ENCODE measurements at places on chromosomes 3 and 15.

GRCh38 chr3:100779480-100779879, 70.2 kb downstream of the TFG start:
- DNase-seq = no peak

DNA sequence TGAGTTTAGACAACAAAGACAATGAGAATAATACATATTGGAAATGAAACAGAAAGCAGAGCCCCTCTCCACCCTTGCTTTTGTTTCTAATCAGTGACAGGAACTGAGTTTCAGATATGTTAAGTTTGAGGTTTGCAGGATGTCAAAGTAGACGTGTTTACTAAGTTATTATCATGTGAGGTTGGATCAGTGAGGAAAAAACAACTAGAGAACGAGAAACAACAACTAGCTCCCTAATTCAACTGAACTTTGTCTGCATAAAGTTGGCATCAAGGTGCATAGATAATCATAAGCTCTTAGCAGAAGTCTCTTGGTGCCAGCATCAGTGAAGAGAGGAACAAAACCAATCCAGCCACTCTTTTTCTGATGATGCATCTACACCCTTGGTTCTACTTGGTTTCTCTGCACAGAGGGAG, 491.1 kb upstream of the NR2F2 start:
- no peak for DNase-seq

GRCh38 chr3:191373327-191373726, 43.0 kb upstream of the UTS2B start:
- DNase-seq = no peak

- no peak for DNase-seq
Observed at GRCh38 chr3:66302288-66302687, 81.5 kb downstream of the SLC25A26 start.

DNA sequence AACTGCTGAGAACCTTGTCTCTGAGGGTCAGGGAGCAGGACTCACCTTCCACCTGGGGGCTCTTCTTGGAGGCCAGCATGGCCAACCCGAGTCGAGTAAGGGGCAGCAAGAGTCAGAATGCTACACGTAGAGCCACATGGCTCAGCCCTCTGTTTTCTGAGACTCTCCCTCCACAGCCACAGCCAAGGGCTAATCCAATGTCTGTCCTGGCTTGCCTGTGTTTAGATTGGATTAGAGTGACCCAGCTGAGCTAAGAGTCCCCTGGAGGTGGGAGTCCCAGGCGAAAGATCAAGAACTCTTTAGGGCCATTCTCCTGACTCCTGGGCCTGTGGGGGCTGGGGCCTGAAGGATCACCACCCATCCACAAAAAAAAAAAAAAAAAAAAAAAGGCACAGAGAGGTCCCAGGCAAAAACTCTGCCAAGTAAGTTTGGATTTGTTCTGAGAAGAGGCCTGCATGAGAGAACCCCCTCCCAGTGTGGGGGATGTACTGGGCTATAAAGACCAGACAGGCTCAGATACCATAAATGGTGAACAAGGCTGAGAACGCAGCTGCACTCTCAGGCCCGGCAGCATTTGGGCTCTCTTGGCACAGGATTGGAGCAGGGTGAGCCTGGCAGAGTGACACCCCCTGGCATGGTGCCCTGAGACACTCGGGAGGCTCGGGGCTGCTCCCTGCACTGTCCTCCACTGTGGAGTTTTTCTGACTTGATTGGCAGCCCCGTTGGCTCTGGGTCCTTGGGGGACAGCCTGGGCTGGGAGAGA, 88.0 kb upstream of the OSBPL11 start:
- DNase-seq = no peak

GRCh38 chr3:24605511-24606028, 110.9 kb upstream of the THRB start:
- DNase-seq = no peak

DNA sequence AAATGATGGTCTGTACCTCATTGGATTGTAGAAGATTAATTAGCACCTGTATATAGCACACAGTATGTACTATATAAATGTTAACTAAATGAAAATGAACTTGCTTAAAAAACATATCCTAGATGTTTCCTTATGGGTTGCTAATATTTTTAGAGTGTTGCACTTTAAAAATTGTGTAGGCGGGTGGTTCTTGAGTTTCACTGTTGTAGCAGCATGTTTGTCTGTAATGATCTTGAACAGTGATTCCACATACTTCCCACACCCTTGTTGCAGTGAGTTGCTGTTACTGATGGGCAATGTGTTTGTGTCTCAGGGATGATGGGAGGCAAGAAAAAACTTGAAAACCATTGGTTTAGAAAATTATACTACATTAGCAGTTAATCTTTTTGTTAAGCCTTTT, 22.0 kb downstream of the USP3 start:
- DNase-seq = no peak

- no peak for DNase-seq
Observed at GRCh38 chr3:113183748-113184661, 27.4 kb upstream of the BOC start.

DNA sequence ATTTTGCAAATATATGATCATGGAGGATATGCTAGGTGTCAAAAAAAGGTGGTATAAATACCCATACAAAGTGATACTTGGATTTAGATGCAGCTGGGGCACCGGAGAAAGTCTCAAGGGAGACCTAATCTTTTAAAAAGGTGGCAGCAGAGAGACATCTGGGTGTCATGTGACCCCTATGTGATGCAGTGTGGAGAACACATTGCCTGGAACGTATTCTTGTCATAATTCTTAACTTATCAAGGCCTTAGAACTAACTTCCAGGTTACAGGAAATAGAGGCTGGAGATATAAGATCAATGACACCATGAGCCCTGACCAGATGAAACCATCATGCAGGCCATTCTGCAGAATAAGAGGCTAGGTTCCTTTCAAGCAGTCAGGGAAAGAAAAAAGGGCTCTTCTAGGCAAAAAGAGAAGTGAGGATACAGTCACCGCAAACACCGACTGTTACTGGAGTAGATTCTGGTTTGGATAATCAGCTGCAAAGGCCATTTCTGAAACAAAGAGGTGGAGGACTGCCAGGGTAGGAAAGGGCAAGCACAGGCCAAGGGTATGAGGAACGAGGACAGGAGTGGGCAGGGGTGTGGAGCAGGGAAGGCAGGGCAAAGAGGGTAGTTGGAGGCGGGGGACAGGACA, 100.6 kb downstream of the OXNAD1 start:
- no peak for DNase-seq

- DNase-seq = no peak
Observed at GRCh38 chr15:57312318-57313133, 63.8 kb upstream of the CGNL1 start.

DNA sequence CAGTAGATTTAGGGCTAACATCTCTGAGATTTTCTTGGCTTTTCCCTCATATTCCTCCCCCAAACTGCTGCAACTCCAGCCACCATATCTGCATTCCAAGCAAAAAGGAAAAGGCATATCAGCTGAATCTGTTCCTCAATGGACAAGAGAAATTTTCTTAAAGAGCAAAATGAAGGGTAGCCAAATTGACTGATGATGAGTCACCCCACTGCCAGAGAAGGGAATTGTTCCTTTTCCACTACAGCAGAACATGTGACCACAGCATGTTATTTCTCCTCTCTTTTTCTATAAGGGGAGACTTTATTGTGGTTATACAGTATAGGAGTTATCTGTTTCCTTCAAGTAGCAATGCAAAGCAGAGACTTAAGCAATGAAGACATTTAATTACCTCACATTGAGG, 172.5 kb downstream of the MTHFS start:
- no peak for DNase-seq

DNA sequence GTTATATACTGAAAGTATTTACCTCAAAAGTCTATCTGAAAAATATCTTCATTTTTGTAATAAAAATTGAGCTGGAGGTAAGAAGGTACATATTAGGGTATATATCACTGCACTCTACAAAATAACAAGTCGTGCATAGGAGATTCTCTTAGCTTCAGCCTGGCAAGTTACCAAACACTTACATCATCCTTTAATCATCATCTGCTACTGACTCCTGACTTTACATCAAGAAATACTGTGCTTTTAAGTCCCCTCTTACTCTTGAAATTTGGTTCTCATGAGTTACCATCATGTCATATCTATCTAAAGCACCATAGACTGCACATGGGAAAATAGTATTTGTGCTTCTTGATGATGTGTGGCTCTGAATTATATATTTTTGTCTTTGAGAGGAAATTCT, 50.8 kb downstream of the LYSMD4 start:
- DNase-seq = no peak

DNA sequence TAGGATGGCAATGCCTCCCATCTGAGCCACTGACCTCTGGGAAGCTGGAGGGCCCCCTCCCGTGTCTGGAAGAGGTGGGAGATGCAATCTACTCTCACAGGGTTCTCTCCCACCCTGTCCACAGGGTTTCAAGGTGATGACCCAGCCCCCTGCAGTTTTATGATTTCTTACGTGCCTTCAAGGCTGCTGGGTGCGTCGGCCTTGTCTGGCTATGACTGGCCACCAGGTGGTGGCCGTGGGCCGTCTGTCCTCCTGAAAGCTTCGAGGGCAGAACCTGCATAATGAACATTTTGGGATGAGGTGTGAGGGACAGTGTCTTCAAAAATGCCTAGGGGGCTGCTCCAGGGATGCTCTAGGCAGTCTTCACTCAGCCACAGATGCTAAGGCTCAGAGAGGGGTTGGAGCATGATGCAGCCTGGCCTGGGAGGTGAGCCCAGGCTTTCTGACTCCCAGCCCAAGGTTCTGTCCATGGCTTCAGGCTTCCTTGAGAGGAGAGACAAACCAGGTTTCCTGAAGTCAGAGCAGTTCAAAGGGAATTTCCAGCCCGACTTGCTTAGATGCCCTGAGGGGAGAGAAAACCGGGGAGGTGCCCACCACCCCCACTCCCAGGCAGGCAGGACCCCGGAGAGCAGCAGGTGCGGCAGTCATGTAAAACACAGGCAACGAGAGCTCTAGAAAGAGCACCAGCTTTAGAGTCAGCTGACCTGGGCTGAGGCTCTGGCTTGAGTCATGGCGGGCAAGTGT, 18.7 kb downstream of the ISG20 start:
- no peak for DNase-seq

- DNase-seq = no peak
Observed at GRCh38 chr3:40143283-40144090, 166.0 kb upstream of the EIF1B start.

DNA sequence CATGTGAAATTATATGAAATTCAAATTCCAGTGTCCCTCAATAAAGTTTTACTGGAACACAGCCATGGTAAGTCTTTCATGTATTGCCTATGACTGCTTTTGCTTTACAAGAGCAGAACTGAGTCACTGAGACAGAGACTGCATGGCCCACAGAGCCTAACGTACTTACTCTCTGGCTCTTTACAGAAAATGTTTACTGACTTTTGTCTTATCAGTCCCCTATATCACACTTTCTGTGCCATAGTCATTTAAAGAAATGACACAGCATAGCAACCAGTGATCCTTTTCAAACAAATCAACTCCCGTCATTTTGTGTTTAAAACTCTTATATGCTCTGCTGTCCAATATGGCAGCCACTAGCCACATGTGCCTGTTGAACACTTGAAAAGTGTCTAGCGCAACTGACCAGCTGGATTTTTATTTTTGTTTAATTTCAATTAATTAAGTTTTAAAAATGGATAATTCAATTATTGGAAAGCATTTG, 129.7 kb upstream of the CDIN1 start:
- DNase-seq = no peak

GRCh38 chr15:43103907-43104306, 1.9 kb downstream of the UBR1 start:
- DNase-seq = no peak

DNA sequence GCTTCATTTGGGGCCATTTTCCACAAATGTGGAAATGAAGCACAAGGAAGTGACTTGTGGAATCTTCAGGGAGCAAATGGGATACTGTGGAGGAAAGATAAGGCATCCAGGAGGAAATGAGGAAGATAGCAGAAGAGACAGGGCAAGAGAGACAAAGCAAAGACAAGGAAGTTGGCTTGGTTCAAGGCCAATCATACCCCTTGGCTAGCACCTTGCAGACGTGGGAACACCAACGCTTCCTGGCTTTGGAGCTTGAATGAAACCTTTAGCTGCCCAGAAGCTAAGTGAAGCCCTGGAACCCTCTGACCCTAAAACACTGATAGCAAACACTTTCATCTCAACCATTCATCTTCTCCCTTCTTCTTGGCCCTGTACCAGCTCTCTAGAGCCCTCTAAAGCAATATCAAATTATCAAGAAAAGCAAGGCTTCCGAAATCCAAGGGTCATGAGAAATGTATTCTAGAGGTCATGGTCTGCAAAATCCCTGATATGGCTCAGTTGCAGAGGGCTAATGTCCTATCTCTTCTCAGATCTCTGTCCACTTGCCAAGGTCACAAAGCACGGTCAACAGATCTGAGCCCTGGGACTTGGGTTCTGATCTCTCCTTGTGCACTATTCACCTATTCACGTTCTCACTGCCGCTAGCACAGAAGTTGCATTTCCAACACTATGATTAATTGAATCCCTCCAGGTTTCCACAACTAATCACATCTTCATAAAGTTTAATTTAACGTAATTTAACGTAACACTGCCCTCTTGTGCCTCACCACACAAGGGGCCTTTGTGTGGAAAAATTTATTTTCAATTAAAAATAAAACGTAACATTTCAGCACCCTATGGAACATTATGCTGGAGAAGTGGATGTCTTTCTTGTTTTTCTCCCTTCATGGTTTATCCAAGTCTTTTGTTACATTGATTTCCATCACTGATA, 557.6 kb upstream of the ADAMTS9 start:
- no peak for DNase-seq

- no peak for DNase-seq
Observed at GRCh38 chr3:107833043-107833442, 257.8 kb downstream of the CD47 start.

DNA sequence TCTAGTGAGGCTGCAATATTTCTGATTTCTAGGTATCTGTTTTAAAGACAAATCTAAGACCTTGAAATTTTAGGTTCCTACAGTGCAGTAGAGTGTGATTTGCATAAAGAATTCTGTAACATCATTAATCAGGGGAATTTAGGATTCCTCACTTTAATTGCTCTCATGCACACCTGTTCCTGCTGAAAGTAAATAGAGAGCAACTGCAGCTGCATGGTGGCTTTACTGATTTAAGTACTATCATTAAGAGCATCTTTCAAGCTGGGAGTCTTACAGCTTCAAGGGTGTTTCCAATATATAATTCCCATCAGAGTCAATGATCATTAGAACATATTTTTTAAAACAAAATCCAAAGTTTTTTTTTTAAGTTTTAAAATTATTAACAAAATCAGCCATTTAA, 36.0 kb upstream of the C3orf70 start:
- no peak for DNase-seq

- DNase-seq = no peak
Observed at GRCh38 chr3:166013073-166013679, 176.0 kb upstream of the BCHE start.
